ENCODE measurements at places on chromosomes 16 and 17. TPM values are rescaled to one million over a fixed set of nuclear protein-coding genes. Genes with fewer than 3 reads are reported as not detected.

- no peaks in the 10 kb centered on the region for H3K27me3 ChIP-seq
- peak overlapping the region; percentile 62 for H3K4me3 ChIP-seq
- no peaks in the 10 kb centered on the region for H3K36me3 ChIP-seq
- no peak overlapping the region for H3K27ac ChIP-seq
- DNase-seq: no peak
Observed at GRCh38 chr16:67666032-67666551, 458 bp downstream of the ENKD1 start.

Gene FGF11
- total RNA-seq: 6.0 TPM

Gene HSD11B2
- total RNA-seq: 0.20 TPM

DNA sequence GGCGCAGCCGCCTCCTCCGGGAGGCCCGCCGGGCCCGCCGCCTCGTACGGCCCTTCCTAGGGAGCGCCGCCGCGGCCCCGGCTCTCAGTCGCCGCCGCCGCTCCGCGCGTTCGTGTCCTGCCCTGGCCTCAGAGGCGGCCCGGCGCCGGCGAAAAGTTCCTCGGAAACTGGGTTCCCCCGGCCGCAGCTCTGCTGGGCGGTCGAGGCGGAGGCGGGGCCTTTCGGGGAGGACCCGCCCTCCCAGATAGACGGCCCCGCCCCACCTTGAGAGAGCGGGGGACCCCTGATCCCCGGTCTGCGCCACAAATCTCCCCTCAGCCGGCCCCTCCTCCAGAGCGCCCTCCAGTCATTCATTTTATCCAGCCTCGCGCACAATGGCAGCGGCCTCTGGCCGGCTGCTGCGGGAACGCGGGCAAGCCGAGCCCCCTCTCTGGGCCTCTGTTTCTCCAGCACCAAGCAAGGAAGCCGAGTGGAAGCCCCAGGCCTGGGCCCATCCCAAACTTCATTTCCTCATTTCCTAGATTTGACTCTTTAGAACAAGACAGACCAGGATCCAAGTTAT lies at the start of gene SREBF1:
Gene SREBF1 (minus strand): TSS at position 169 of the 562 bp plus-strand sequence. CDS start 169 bp downstream, outside the sequence.
- H3K4me1 ChIP-seq: peaks cover 59% of the 10 kb centered on the region
- H3K36me3 ChIP-seq: no peaks in the 10 kb centered on the region
- no peak for DNase-seq

DNA sequence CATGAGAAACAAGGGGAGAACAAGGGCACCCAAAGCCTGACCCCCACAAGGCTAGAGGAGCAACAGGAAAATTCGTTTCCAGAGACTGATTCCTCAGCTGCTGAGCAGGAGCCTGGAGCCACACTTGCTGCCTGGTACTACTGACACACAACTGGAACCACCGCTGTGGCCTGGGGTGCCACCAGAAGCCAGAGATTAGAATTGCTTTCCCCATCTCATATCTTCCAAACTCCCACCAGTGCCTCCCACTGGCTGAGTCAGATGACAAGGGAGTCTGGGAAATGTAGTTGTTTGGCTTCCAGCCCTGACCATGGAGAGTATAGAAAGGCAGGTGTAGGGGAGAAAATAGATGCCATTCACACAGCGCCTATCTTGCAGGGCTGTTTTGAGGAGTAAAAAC lies 4.1 kb upstream of the TMEM11 start:
- no peak overlapping the region for H3K4me3 ChIP-seq
- peaks cover 16% of the 10 kb centered on the region for H3K4me1 ChIP-seq
- H3K27ac ChIP-seq: no peak overlapping the region
- no peak for DNase-seq
- no peaks in the 10 kb centered on the region for H3K27me3 ChIP-seq

- peak overlapping the region; percentile 99 for H3K27ac ChIP-seq
- H3K27me3 ChIP-seq: no peaks in the 10 kb centered on the region
- DNase-seq: peak; percentile 92
- H3K4me1 ChIP-seq: peaks cover 48% of the 10 kb centered on the region
- H3K4me3 ChIP-seq: peak overlapping the region; percentile 98
- peaks cover 3% of the 10 kb centered on the region for H3K36me3 ChIP-seq
Observed at GRCh38 chr17:7842380-7843256, 8.6 kb downstream of the KDM6B start.

Gene CEP112
- total RNA-seq: 13.5 TPM

GRCh38 chr17:39653662-39654331 lies 11.4 kb upstream of the TCAP start:
- no peaks in the 10 kb centered on the region for H3K36me3 ChIP-seq
- H3K27me3 ChIP-seq: no peaks in the 10 kb centered on the region
- no peak overlapping the region for H3K27ac ChIP-seq

GRCh38 chr17:59846394-59847165 lies 46.2 kb downstream of the TUBD1 start:
- H3K36me3 ChIP-seq: peaks cover 6% of the 10 kb centered on the region

DNA sequence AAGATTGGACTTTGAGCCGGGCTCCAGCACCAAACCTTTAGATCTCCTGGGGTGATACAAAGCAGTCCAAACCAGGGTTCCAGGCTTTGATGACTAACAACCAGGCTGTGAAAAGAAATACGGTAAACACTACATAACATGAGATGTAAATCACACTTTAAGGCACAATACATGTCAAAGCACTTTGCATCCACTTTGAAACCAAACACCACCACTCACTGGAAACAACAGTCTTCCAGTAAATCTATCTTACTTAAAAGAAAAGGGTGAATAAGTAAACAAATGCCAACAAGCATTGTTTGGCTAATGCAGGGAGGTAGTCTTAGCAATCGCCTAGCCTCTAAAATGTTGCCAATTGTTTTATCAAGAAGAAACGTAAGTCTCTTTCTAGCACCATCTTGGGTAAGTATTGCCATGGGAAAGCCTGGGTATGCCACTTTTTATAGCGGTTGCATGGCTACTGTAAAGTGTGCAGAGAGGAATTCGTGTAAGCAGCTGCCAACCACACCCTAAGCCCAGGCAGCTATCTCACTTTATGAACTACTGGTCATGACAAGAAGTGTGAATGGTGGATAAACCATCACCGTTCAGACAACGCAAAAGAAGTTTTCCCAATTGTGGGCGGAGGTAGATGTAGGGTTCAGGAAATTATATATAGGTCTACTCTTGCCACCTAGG lies 267.4 kb upstream of the PSMD7 start:
- no peaks in the 10 kb centered on the region for H3K4me1 ChIP-seq
- H3K4me3 ChIP-seq: no peak overlapping the region
- DNase-seq: no peak
- no peaks in the 10 kb centered on the region for H3K36me3 ChIP-seq

Gene ANTKMT
- total RNA-seq: 31.6 TPM

GRCh38 chr16:47278306-47278970 lies 134.7 kb upstream of the NETO2 start:
- no peaks in the 10 kb centered on the region for H3K4me1 ChIP-seq
- H3K27me3 ChIP-seq: no peaks in the 10 kb centered on the region
- H3K27ac ChIP-seq: no peak overlapping the region
- no peak for DNase-seq
- H3K36me3 ChIP-seq: peaks cover 10% of the 10 kb centered on the region
- H3K4me3 ChIP-seq: no peak overlapping the region

- peak overlapping the region; percentile 10 for H3K27ac ChIP-seq
- no peak overlapping the region for H3K4me3 ChIP-seq
- H3K27me3 ChIP-seq: no peaks in the 10 kb centered on the region
- H3K36me3 ChIP-seq: peaks cover 22% of the 10 kb centered on the region
- peaks cover 30% of the 10 kb centered on the region for H3K4me1 ChIP-seq
Observed at GRCh38 chr17:67107171-67107570, 62.8 kb downstream of the CACNG1 start.

GRCh38 chr16:12516621-12517309 lies 286.9 kb downstream of the CPPED1 start:
- H3K27me3 ChIP-seq: no peaks in the 10 kb centered on the region
- H3K4me3 ChIP-seq: no peak overlapping the region
- no peaks in the 10 kb centered on the region for H3K36me3 ChIP-seq
- no peaks in the 10 kb centered on the region for H3K4me1 ChIP-seq
- H3K27ac ChIP-seq: no peak overlapping the region
- DNase-seq: no peak

GRCh38 chr17:38449364-38449763 lies 21.1 kb downstream of the ARHGAP23 start:
- no peaks in the 10 kb centered on the region for H3K27me3 ChIP-seq
- H3K4me1 ChIP-seq: peaks cover 66% of the 10 kb centered on the region
- no peaks in the 10 kb centered on the region for H3K36me3 ChIP-seq
- DNase-seq: no peak
- peak overlapping the region; percentile 95 for H3K27ac ChIP-seq
- H3K4me3 ChIP-seq: no peak overlapping the region

GRCh38 chr16:88316941-88317612 lies 65.7 kb upstream of the ZNF469 start:
- no peak overlapping the region for H3K27ac ChIP-seq
- peaks cover 1% of the 10 kb centered on the region for H3K36me3 ChIP-seq
- H3K27me3 ChIP-seq: no peaks in the 10 kb centered on the region
- no peak overlapping the region for H3K4me3 ChIP-seq

DNA sequence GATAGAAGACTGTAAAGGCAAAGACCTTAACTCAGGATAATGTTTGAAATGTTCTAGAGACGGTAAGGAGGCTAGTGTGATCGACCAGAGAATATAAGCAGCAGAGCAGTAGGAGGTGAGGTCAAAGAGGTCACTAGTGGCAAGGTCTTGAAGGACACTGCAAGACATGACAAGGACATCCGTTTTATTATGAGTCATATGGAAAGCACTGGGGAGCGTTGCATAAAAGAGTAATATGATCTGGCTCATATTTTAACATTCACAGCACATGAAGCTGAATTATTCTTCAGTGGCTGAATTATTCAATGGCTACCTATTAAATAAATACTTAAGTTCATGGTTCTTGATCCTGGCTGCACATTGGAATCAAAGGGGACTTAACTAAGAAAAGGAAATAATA lies 123.7 kb downstream of the SOX9 start:
- peaks cover 5% of the 10 kb centered on the region for H3K27me3 ChIP-seq
- DNase-seq: no peak
- H3K4me3 ChIP-seq: no peak overlapping the region
- H3K4me1 ChIP-seq: peaks cover 3% of the 10 kb centered on the region

DNA sequence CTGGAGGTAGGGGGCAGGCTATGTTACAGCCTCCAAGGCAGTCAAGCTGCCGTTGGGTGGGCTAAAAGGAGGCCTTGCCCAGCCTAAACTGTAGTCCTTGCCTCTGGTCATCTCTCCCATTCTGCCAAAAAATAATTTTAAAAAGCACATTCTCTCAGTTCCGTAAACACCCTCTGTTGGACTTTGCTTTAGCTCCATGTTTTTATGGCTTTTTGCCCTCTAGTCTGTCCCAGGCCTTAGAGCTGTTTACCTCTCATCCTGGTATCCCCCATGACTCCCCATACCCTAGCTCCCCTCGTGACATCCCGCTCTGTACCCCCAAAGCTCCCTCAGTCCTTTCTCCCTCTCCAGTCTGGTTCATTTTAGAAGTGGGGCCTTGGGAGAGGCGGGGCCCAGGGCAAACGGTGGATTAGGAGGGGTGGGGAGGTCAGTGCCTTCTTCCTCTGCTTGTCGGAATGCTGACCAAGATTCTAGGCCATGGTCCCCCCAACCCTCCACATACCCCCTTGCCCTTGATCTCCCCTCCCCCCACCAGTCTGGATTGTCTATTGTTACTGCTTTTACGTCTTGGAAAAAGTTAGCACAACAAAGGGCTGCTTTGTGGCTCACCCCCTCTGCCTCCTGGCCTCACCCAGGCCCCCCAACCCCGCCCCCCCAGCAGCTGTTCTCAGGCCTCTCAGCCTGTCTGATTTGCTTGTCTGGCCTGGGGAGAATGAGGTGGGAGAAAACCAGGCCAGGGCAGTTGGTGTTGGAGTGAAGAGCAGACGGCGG lies 18.4 kb downstream of the GJD3 start:
- peaks cover 13% of the 10 kb centered on the region for H3K36me3 ChIP-seq
- DNase-seq: no peak
- peaks cover 76% of the 10 kb centered on the region for H3K4me1 ChIP-seq
- no peaks in the 10 kb centered on the region for H3K27me3 ChIP-seq
- peak overlapping the region; percentile 84 for H3K4me3 ChIP-seq
- H3K27ac ChIP-seq: peak overlapping the region; percentile 84

Gene CFAP20
- total RNA-seq: 26.5 TPM

GRCh38 chr17:32636598-32637218 lies 149.9 kb downstream of the CDK5R1 start:
- H3K36me3 ChIP-seq: peaks cover 13% of the 10 kb centered on the region
- DNase-seq: no peak
- no peak overlapping the region for H3K4me3 ChIP-seq
- H3K4me1 ChIP-seq: no peaks in the 10 kb centered on the region
- H3K27me3 ChIP-seq: no peaks in the 10 kb centered on the region
- no peak overlapping the region for H3K27ac ChIP-seq

Gene KRTAP17-1
- not detected for total RNA-seq

Gene MYOCD
- total RNA-seq: 11.9 TPM

DNA sequence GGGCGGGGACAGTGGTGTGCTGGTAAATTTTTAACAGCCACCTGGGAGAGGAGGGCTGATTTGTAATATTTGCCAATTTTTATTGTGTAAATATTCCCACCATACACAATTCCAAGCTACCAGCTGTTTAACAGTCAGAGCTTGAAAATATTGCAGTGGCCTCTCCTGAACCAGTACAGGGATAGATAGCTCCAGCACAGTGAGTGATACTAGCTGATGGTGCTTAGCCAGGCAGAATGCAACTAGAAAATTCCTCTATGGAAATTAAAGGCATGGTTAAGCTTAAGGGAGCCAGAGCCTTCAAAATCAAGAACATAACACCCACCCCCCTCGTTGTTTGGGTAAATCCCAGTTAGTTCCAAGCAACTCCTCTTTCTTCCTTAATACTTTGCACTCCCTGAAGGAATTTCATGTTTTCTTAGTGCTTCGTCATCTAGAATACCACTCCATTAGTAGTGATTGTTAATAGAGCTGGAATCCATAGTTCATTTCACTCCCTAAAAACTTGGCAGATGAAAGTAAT lies 96.6 kb downstream of the CYB561 start:
- H3K36me3 ChIP-seq: peaks cover 6% of the 10 kb centered on the region
- no peak for DNase-seq
- H3K27me3 ChIP-seq: no peaks in the 10 kb centered on the region

- no peak overlapping the region for H3K4me3 ChIP-seq
- H3K27me3 ChIP-seq: no peaks in the 10 kb centered on the region
- H3K27ac ChIP-seq: no peak overlapping the region
- H3K36me3 ChIP-seq: no peaks in the 10 kb centered on the region
Observed at GRCh38 chr16:85567101-85567866, 45.8 kb upstream of the GSE1 start.

- H3K4me3 ChIP-seq: peak overlapping the region; percentile 62
- peaks cover 20% of the 10 kb centered on the region for H3K4me1 ChIP-seq
- no peak overlapping the region for H3K27ac ChIP-seq
- no peak for DNase-seq
Observed at GRCh38 chr17:40361925-40362695, 2.4 kb downstream of the GJD3 start.

Gene RASD1
- total RNA-seq: 0.42 TPM

All from chondrocyte (in vitro differentiated cells).